ENCODE measurements at places on chromosomes 4 and X. TPM values are rescaled to one million over a fixed set of nuclear protein-coding genes. Genes with fewer than 3 reads are reported as not detected.

DNA sequence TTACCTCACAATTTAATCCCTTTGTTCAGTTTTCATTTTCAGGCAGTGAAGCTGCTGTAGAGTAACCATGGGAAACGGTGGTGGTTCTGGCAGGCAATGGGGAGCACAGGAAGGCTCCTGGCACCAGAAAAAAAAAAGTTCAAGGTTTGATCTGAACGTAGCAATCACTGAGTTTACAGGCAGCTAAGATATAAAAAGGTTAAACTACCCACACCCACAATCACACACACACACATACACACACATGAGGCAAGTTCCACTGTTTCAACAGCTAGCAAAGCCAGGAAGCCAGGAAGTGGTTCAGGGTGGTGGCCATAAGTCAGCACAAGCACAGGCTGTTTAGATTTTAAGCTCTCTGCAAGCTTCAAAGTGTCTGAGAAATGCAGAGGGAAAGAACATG, at the start of gene SULT1B1:
SULT1B1 (minus strand) TSS at position 166 of the 400 bp plus-strand sequence. CDS start 5,403 bp downstream, outside the sequence.
- H3K4me1 ChIP-seq: peaks cover 36% of the 10 kb centered on the region
- H3K27ac ChIP-seq: peak within 1 kb of the TSS; percentile 96
- peak; percentile 90 for DNase-seq
- no peaks in the 10 kb centered on the region for H3K36me3 ChIP-seq

DNA sequence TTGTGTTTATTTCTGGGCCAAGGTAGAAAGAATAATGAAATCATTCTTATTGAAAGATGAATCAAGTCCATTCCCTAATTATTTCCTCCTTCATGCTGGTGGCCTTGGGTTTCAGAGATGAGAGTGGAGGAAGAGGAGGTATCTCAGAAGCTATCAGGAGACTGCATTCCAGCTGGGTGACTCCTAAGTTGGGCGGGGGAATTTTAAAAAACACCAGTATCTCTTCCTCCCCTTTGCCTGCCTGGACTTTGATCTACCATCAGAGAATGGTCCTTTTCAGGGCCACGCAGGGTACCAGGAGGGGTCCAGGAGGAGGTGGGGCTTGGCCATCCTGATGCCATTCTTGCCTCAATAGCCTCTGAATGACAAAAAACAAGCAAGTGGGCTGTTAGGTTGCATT, 104.4 kb downstream of the ASMT start:
- H3K27ac ChIP-seq: no peak overlapping the region
- no peak for DNase-seq
- no peaks in the 10 kb centered on the region for H3K27me3 ChIP-seq
- no peaks in the 10 kb centered on the region for H3K36me3 ChIP-seq
- H3K4me1 ChIP-seq: no peaks in the 10 kb centered on the region

- H3K27ac ChIP-seq: no peak overlapping the region
- no peak overlapping the region for H3K4me3 ChIP-seq
- H3K27me3 ChIP-seq: peaks cover 2% of the 10 kb centered on the region
- no peak for DNase-seq
Observed at GRCh38 chrX:38110231-38110630, 103.9 kb downstream of the SYTL5 start.

DNA sequence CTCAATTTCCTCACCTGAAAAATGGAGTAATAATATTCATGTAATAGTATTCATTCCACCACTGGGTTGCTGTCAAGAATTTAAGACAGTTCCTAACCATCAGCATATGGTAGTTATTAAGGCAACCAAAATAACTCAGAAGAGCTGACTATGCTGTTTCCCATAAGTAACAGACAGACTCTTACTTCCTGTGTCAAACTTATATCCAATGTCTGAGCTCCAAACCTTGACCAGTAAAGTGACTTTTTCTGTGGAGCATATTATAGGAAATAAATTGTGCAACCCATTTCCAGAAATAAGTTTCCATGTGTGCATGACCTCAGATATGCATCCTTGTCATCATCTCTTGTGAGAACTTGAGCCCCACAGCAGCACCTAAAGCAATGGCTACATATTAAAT, 78.8 kb downstream of the HADH start:
- H3K36me3 ChIP-seq: peaks cover 59% of the 10 kb centered on the region
- no peak overlapping the region for H3K4me3 ChIP-seq
- H3K4me1 ChIP-seq: peaks cover 57% of the 10 kb centered on the region
- DNase-seq: peak; percentile 40
- H3K27me3 ChIP-seq: no peaks in the 10 kb centered on the region

- H3K27ac ChIP-seq: no peak overlapping the region
- no peak for DNase-seq
- H3K4me3 ChIP-seq: no peak overlapping the region
- no peaks in the 10 kb centered on the region for H3K4me1 ChIP-seq
Observed at GRCh38 chr4:106365613-106366012, 3.0 kb downstream of the GIMD1 start.

GRCh38 chr4:112069110-112069509, 76.1 kb upstream of the FAM241A start:
- H3K27me3 ChIP-seq: peaks cover 37% of the 10 kb centered on the region
- no peaks in the 10 kb centered on the region for H3K36me3 ChIP-seq
- no peak overlapping the region for H3K27ac ChIP-seq

GRCh38 chrX:29797156-29797555, 418.2 kb upstream of the MAGEB2 start:
- no peak overlapping the region for H3K4me3 ChIP-seq
- no peak overlapping the region for H3K27ac ChIP-seq
- no peaks in the 10 kb centered on the region for H3K4me1 ChIP-seq
- no peak for DNase-seq
- no peaks in the 10 kb centered on the region for H3K27me3 ChIP-seq

DNA sequence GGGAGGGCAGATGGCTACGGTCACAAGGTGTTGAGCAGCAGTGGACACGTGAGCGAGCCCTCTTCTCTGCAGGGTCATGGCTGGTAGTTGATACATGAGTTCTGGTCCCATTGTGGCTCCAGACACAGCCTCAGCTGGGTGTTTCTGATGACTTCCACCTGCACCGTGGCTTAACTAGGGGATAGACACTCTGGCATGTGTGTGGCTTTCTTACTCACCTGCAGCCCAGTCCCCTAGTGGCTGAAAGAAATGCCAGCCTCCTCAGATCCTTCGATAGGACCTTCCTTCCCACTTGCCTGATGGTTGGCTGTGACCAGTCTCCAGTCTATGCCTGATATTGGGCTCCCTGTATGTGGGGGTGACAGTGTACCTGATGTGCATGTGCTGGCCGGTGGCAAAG, 5.0 kb downstream of the GPR78 start:
- DNase-seq: no peak
- H3K4me3 ChIP-seq: no peak overlapping the region
- no peaks in the 10 kb centered on the region for H3K4me1 ChIP-seq
- H3K27me3 ChIP-seq: no peaks in the 10 kb centered on the region
- H3K36me3 ChIP-seq: no peaks in the 10 kb centered on the region

DNA sequence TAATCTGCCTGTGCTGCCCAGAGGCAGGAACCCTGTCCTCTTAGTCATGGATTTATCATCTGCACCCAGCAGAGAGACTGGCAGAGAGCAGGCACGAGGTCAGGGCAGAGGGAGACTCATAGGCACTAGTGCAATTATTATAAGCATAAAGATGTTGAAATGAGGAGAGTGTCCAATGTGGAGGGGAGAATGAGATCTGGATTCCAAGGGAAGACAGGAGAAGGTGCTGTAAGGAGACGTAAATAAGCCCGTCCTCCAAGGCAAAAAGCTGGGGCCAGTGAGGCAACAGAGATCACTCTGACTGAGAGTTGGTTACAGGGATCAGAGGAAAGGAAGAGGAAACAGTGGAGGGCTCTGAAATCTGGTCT, 406.2 kb downstream of the MAPK10 start:
- H3K36me3 ChIP-seq: no peaks in the 10 kb centered on the region
- H3K4me3 ChIP-seq: no peak overlapping the region
- no peak for DNase-seq
- H3K4me1 ChIP-seq: no peaks in the 10 kb centered on the region
- H3K27me3 ChIP-seq: no peaks in the 10 kb centered on the region

DNA sequence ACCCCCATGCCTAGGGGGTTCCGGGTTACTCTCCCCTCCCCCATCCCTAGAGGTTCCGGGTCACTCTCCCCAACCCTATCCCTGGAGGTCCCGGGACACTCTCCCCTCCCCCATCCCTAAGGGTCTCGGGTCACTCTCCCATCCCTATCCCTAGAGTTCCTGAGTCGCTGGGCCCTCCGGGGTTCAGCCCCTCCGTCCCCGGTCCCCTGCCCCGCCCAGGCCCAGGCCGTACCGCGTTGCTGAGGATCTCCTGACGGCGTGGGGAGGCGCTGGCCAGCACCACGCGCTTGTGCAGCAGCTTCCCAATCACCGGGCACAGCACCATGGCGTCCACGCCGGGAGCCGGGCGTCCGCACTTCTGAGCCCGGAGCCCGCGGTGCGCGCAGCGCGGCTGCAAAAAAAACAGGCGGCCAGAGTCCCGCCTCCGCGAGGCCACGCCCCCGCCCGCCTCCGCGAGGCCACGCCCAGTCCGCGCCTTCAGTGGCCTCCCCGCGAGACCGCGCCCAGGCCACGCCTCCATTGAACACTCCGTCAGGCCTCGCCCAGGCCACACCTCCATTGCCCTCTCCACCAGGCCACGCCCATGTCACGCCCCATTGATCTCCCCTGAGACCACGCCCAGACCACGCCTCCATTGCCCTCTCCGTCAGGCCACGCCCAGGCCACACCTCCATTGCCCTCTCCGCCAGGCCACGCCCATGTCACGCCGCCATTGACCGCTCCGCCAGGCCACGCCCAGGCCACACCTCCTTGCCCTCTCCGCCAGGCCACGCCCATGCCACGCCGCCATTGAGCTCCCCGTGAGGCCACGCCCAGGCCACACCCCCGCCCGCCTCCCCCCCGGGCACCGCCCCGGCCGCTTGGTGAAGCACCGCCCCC, at the start of gene ASMTL:
ASMTL (minus strand) TSS at position 394 of the 879 bp plus-strand sequence; CDS start at position 325, 69 bp downstream.
- no peaks in the 10 kb centered on the region for H3K27me3 ChIP-seq
- peak within 1 kb of the TSS; percentile 84 for H3K4me3 ChIP-seq
- H3K27ac ChIP-seq: peak within 1 kb of the TSS; percentile 97
- H3K36me3 ChIP-seq: peaks cover 27% of the 10 kb centered on the region

DNA sequence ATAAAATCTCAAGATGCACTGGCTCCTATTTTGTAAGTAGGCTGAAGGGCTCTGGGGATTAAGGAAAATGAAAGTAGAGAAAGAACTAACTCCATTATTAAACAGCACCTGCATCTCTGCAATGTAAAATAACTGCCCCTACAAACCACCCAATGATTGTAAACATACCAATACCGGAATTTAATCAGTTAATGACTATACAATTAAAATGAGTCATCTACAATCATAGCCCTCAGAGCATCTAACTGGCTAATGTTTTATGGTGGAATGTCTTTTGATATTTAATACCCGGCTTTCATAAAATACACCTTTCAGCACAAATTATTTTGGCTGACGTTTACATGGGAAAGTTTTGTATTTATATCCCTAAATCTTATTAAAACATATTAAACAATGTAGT, 142.3 kb downstream of the PAPSS1 start:
- no peak overlapping the region for H3K27ac ChIP-seq
- no peak for DNase-seq
- H3K4me1 ChIP-seq: no peaks in the 10 kb centered on the region

DNA sequence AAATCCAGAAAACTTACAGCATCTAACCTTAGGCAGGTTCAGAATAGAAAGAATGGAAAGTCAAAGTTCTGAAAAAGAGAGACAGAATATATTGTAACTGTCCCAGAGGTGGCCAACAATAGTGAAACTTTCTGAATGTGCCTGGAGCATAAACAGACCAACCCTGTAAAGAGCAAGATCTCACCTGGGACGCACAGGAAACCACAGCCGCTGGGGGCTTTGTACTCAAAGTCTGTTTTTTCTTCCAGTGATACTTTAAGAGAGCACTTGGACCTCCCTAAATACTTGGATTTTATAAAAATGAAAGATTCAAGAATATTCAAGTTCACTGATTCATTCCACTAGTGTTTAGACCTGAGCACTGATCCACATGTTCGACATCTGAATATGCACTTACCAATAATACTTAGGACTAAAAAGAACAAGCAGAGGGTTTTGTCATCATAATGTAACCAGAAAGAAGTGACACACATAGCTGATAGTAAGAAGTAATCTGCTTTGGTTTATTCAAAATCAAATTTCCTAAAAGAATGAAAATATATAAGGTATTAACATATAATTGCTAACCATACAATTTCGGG, 35.3 kb downstream of the ARAP2 start:
- H3K4me1 ChIP-seq: peaks cover 39% of the 10 kb centered on the region
- peaks cover 61% of the 10 kb centered on the region for H3K36me3 ChIP-seq

DNA sequence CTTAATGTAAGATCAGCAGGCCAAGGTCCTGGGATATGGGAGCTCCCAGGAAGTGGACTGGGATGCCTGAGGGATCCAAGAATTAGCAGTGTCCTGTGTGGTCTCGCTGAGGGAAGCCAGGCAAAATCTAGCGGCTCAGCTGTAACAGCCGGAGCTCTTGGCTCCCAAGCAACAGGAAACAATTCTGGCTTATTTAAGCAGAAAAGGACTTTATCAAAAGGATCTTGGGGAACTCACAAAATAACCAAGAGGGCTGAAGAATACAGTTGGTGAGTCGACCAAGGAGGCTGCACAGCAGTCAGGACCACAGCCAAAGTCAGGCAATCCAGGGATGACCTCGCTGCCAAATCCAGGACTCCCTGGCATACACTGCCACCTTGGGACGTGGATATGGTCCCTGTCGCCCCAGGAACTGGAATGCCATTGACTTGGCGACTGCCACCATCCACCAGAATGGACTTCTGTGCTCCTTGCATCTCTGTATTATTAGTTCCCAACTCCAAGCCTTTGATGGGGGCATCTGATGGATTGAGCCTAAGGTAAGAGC, 165.3 kb upstream of the BCOR start:
- no peak for DNase-seq
- H3K36me3 ChIP-seq: no peaks in the 10 kb centered on the region
- H3K27me3 ChIP-seq: no peaks in the 10 kb centered on the region
- no peak overlapping the region for H3K27ac ChIP-seq
- H3K4me1 ChIP-seq: peaks cover 4% of the 10 kb centered on the region

GRCh38 chrX:64182208-64182607, 23.3 kb downstream of the AMER1 start:
- H3K27me3 ChIP-seq: no peaks in the 10 kb centered on the region
- no peak for DNase-seq
- H3K4me1 ChIP-seq: no peaks in the 10 kb centered on the region
- H3K4me3 ChIP-seq: no peak overlapping the region
- no peaks in the 10 kb centered on the region for H3K36me3 ChIP-seq
- H3K27ac ChIP-seq: no peak overlapping the region

GRCh38 chr4:186161138-186161537, 30.2 kb upstream of the CYP4V2 start:
- peak overlapping the region; percentile 61 for H3K4me3 ChIP-seq
- H3K4me1 ChIP-seq: peaks cover 4% of the 10 kb centered on the region
- peak overlapping the region; percentile 61 for H3K27ac ChIP-seq
- peak; percentile 84 for DNase-seq

- H3K4me3 ChIP-seq: no peak overlapping the region
- no peak for DNase-seq
- no peaks in the 10 kb centered on the region for H3K36me3 ChIP-seq
- no peaks in the 10 kb centered on the region for H3K4me1 ChIP-seq
- H3K27ac ChIP-seq: no peak overlapping the region
Observed at GRCh38 chrX:48045410-48046311, 25.8 kb downstream of the ZNF630 start.

GRCh38 chr4:158823461-158823873, 54.6 kb downstream of the FNIP2 start:
- H3K36me3 ChIP-seq: peaks cover 9% of the 10 kb centered on the region
- H3K4me3 ChIP-seq: no peak overlapping the region
- no peaks in the 10 kb centered on the region for H3K27me3 ChIP-seq

GRCh38 chr4:55363691-55364351, 17.8 kb downstream of the SRD5A3 start:
- H3K4me3 ChIP-seq: no peak overlapping the region
- no peak overlapping the region for H3K27ac ChIP-seq
- DNase-seq: no peak
- peaks cover 2% of the 10 kb centered on the region for H3K36me3 ChIP-seq

The HSFX2 gene
- not detected for total RNA-seq

The FGF16 gene
- total RNA-seq: not detected

The PCGF3 gene
- 32.1 TPM for total RNA-seq

The TKTL2 gene
- not detected for total RNA-seq

The PARM1 gene
- total RNA-seq: not detected

The NAP1L2 gene
- total RNA-seq: 2.1 TPM

The ZNF141 gene
- total RNA-seq: 27.0 TPM

The RPL10 gene
- total RNA-seq: 2,364 TPM

Measured in activated CD4-positive, alpha-beta T cell treated with anti-CD3 and anti-CD28 coated beads, Interleukin-2, amount 10 ng/mL, durations not matched to agents 24 days and 14 days (primary cell).